ENCODE measurements at places on chromosomes 4 and X. TPM values are rescaled to one million over a fixed set of nuclear protein-coding genes. Genes with fewer than 3 reads are reported as not detected.
A peak's percentile ranks its signal among the peaks of the same experiment; 100 is the strongest.

FOXP3 gene
- 0.26 TPM for total RNA-seq

NALF2 gene
- 5.8 TPM for total RNA-seq

DNA sequence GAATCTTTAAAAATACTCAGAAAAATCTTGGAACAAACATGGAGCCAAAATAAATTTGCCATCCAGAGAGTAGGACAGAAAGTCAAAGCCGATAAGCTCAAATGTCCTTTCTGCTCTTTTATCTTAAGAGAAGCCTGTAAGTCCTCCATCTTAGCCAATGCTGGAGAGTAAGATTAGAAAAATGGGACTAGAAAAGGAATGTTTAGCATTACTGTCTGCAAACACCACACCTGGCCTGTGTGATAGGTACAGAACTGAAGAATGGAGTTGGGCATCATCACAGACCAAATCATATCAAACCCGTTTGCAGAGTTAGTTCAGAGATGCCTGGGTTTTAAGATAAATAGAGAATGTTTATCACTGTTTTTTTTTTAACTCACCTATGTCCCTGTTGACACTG, 10.5 kb upstream of the SLC39A8 start:
- H3K4me3 ChIP-seq: no peak overlapping the region
- H3K4me1 ChIP-seq: no peaks in the 10 kb centered on the region
- no peaks in the 10 kb centered on the region for H3K27me3 ChIP-seq

GRCh38 chrX:123487669-123488068, 245.2 kb downstream of the THOC2 start:
- H3K36me3 ChIP-seq: no peaks in the 10 kb centered on the region
- H3K4me3 ChIP-seq: no peak overlapping the region
- no peak for DNase-seq
- no peak overlapping the region for H3K27ac ChIP-seq
- no peaks in the 10 kb centered on the region for H3K4me1 ChIP-seq

GRCh38 chr4:31662951-31663350, 942.8 kb downstream of the PCDH7 start:
- H3K36me3 ChIP-seq: no peaks in the 10 kb centered on the region
- no peak for DNase-seq
- H3K27me3 ChIP-seq: no peaks in the 10 kb centered on the region
- peaks cover 9% of the 10 kb centered on the region for H3K4me1 ChIP-seq
- no peak overlapping the region for H3K4me3 ChIP-seq

- no peak overlapping the region for H3K27ac ChIP-seq
- no peaks in the 10 kb centered on the region for H3K4me1 ChIP-seq
These were observed 7.0 kb downstream of the LRCH2 start for GRCh38 chrX:115226929-115227328.

GRCh38 chr4:120238277-120238973, 171.8 kb upstream of the MAD2L1 start:
- no peaks in the 10 kb centered on the region for H3K27me3 ChIP-seq
- H3K27ac ChIP-seq: no peak overlapping the region
- no peak for DNase-seq
- H3K4me3 ChIP-seq: no peak overlapping the region
- no peaks in the 10 kb centered on the region for H3K36me3 ChIP-seq
- no peaks in the 10 kb centered on the region for H3K4me1 ChIP-seq

DNA sequence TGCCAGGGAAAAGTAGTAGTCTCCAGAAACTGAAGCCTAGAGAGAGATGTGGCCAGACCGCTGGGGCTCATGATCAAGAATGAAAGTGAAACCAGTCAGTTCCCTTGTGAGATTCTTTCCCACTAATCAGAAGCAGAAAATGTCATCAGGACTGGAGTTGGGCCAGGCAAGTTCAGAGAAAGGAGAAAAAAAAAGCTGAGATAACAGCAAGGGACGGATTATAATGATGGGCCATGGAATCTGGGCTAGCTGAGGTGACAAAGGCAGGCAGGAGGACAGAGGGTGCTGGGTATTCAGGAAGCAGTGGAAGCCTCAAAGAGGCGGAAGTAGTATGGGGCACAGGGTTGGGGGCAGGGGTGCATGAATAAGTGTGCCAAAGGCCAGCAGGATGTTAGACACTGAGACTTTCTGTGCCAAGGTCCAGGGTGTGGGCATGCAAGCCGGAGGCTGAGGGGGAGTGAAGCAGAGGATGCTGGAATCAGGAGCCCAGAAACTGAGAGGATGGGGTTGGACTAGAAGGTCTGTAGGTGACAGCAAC, 2.5 kb downstream of the CXorf38 start:
- H3K27me3 ChIP-seq: peaks cover 47% of the 10 kb centered on the region
- peak; percentile 54 for DNase-seq
- peaks cover 10% of the 10 kb centered on the region for H3K36me3 ChIP-seq

DNA sequence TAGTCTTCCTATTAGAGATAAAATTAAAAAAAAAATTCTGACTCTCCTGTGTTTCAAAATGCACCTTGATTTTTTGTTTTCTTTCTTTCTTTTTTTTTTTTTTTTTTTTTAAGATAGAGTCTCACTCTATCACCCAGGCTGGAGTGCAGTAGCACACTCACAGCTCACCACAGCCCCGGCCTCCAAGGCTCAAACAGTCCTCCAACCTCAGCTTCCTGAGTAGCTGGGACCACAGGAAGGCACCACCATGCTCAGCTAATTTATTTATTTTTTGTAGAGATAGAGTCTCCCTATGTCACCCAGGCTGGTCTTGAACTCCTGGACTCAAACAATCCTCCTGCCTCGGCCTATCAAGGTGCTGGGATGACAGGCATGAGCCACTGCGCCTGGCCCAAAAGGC, 41.1 kb upstream of the TMEM184C start:
- peaks cover 23% of the 10 kb centered on the region for H3K4me1 ChIP-seq
- H3K27ac ChIP-seq: no peak overlapping the region
- H3K4me3 ChIP-seq: no peak overlapping the region
- H3K27me3 ChIP-seq: no peaks in the 10 kb centered on the region
- no peak for DNase-seq

DNA sequence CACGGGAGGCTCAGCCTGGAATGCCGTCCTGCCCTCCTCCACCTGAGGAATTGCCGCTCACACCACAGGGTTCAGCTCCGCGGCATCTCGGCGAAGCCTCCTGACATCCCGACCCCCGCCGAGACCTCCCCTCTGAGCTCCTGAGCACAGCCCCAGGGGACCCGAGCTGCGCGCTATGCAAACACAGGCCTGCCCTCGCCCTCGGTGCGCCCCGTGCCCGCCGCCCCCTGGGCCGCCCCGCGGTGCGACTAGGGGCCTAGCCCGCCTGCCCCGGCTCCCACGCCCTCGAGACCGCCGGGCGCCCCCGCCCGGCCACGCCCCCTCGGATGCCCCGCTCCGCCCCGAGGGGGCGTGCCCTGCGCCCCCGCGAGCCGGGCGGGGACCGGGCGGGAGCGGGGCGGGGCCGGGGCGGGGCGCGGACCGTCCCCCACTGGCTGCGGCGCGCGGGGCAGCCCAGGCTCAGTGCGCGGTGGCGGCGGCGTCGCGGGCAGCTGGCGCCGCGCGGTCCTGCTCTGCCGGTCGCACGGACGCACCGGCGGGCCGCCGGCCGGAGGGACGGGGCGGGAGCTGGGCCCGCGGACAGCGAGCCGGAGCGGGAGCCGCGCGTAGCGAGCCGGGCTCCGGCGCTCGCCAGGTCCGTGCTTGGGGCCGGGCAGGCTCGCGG, at the start of gene FGFR3:
Gene FGFR3 (plus strand): TSS at position 462 of the 664 bp plus-strand sequence. CDS start 642 bp downstream, outside the sequence.
- peaks cover 4% of the 10 kb centered on the region for H3K36me3 ChIP-seq
- peaks cover 9% of the 10 kb centered on the region for H3K4me1 ChIP-seq
- no peak within 1 kb of the TSS for H3K27ac ChIP-seq
- no peaks in the 10 kb centered on the region for H3K27me3 ChIP-seq

DNA sequence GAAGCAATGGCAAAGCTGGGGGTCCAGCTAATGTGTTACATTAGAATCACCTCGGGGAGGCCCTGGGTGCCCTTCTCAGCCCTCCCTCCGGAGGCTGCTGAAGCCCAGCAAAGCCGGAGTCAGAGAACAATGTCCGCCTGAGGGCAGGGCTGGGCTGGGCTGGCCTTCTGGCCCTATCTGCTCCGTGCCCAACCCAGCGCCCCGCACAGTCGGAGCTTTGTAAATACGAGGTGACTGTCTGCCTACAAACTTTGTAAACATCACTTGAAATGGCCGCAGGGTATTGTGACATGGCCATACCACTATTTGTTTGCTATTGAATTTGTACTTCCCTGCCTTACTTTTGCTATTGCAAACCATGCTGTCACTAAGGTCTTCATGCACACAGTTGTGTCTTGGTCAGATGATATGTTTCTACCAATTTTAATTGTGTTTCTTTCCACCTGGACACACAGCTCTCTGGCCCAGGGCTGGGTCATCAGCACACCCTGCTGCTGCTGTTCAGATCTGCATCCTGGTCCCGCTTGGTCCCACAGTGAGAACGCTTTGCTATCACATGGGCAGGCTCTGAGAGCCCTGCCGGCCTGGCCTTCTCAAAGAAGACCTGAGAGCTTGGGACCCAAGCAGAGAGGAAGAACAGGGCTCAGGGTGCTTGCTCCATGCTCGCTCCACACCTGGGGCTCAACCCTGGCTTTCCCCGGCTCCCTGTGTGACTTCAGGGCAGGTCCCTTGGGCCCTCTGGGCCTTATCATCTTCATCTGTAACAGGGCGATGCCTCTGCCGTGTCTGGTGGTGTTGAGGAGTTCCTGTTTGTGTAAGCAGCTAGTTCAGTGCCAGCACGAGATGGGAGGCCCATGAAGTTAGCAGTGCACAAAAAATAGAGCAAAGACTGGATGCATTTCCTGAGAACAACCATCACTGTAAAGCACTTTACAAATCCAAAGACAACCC, 2.3 kb downstream of the S100P start:
- H3K4me3 ChIP-seq: peak overlapping the region; percentile 47
- H3K36me3 ChIP-seq: peaks cover 7% of the 10 kb centered on the region
- H3K27ac ChIP-seq: peak overlapping the region; percentile 95
- peaks cover 37% of the 10 kb centered on the region for H3K4me1 ChIP-seq
- H3K27me3 ChIP-seq: no peaks in the 10 kb centered on the region
- peak; percentile 77 for DNase-seq

DNA sequence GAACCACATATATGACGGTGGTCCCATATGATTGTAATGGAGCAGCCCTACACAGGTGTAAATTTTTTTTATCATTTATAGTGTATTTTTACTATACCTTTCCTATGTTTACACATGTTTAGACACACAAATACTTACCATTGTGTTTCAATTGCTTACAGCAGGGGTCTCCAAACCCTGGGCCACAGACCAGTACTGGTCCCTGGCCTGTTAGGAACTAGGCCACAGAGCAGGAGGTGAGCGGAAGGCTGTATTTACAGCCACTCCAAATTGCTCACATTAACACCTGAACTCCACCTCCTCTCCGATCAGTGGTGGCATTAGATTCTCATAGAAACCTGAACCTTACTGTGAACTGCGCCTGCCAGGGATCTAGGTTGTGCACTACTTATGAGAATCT, 201.8 kb upstream of the NDST4 start:
- no peak overlapping the region for H3K4me3 ChIP-seq
- H3K4me1 ChIP-seq: no peaks in the 10 kb centered on the region
- DNase-seq: no peak
- H3K27me3 ChIP-seq: no peaks in the 10 kb centered on the region

- no peaks in the 10 kb centered on the region for H3K36me3 ChIP-seq
- H3K27me3 ChIP-seq: no peaks in the 10 kb centered on the region
- peak; percentile 51 for DNase-seq
- H3K27ac ChIP-seq: no peak overlapping the region
- no peak overlapping the region for H3K4me3 ChIP-seq
These were observed 311.3 kb upstream of the EMCN start for GRCh38 chr4:100828986-100829685.

GRCh38 chrX:65871671-65872311, 168.1 kb downstream of the VSIG4 start:
- peaks cover 10% of the 10 kb centered on the region for H3K4me1 ChIP-seq
- H3K36me3 ChIP-seq: no peaks in the 10 kb centered on the region
- H3K4me3 ChIP-seq: no peak overlapping the region
- H3K27me3 ChIP-seq: no peaks in the 10 kb centered on the region
- DNase-seq: peak; percentile 84

DNA sequence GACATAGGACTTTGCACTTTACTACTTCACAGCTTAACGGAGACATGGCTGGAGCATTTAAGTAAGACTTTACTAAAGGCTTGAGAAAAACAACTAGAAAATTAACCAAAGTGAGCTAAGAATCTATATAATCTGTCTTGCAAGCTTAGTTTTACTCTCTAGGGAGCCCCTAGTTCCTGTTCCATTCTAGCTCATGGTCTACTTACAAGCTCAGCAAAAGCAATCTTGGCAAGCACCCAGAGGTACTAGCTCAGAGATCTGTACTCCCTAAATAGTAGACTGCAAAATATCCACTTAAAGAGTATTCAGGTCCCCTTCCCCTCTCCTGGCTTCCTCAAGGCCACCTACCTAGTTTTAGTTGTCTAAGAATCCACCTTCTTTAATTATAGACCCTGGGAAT, 469.0 kb downstream of the IDS start:
- H3K4me3 ChIP-seq: no peak overlapping the region
- no peak for DNase-seq
- H3K27ac ChIP-seq: no peak overlapping the region
- H3K27me3 ChIP-seq: no peaks in the 10 kb centered on the region

GRCh38 chr4:6641971-6642320, 1.5 kb downstream of the MRFAP1 start:
- peak overlapping the region; percentile 99 for H3K4me3 ChIP-seq
- H3K27ac ChIP-seq: peak overlapping the region; percentile 95
- no peaks in the 10 kb centered on the region for H3K27me3 ChIP-seq
- peaks cover 24% of the 10 kb centered on the region for H3K4me1 ChIP-seq

DNA sequence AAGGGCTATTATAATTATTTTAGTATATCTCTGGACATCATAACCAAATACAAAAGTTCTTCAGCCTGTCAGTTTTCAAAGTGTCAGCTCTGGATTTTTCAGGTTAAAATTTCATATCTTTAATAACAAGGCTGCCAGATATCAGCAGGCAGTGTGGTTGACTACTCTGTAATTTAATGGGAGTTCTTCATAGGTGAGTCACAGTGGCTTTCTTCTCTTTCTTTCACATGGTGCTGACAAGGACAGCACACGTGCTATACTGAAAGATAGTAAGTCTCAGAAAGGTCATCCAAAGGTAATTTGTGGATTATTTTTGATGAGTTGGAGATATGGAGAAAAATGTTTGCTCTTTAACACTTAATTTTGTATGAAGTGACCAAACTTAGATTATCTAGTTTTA, 43.2 kb downstream of the GALNT7 start:
- H3K4me3 ChIP-seq: no peak overlapping the region
- peaks cover 31% of the 10 kb centered on the region for H3K4me1 ChIP-seq
- DNase-seq: peak; percentile 77
- H3K27ac ChIP-seq: no peak overlapping the region
- H3K27me3 ChIP-seq: no peaks in the 10 kb centered on the region

DNA sequence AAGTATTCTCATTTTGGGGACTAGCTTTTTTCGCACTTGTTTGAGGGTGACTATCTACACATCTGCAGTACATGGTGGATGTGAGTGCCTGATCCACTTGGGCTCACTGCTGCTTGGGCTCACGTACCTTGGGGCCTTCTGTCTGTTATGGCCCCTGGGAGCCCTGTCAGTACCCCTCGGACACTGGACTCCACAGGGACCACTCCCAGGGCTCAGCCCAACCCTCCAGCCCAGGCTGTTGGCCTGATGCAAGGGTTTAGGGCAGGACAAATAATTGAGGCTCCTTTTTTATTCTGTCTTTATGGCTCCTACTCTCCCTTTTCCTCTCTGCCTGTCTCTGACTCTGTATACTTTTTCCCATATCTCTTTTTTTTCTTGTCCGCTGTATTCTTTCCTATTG, 32.7 kb upstream of the MSN start:
- H3K4me3 ChIP-seq: no peak overlapping the region
- H3K4me1 ChIP-seq: peaks cover 13% of the 10 kb centered on the region
- H3K36me3 ChIP-seq: no peaks in the 10 kb centered on the region
- peak overlapping the region; percentile 29 for H3K27ac ChIP-seq
- DNase-seq: no peak

GRCh38 chrX:65712005-65712806, 44.8 kb downstream of the MSN start:
- no peak overlapping the region for H3K4me3 ChIP-seq
- H3K4me1 ChIP-seq: peaks cover 7% of the 10 kb centered on the region
- no peak for DNase-seq
- H3K27ac ChIP-seq: peak overlapping the region; percentile 35
- H3K27me3 ChIP-seq: no peaks in the 10 kb centered on the region
- no peaks in the 10 kb centered on the region for H3K36me3 ChIP-seq
